Activated CD4-positive, alpha-beta memory T cell treated with anti-CD3 and anti-CD28 coated beads, Interleukin-2, amount 10 ng/mL, durations not matched to agents 7 days and 5 days (primary cell): ENCODE measurements at places on chromosomes 7 and 10. TPM values are rescaled to one million over a fixed set of nuclear protein-coding genes. Genes with fewer than 3 reads are reported as not detected.

The HNRNPH3 gene
- total RNA-seq = 123 TPM

The SNX10 gene
- total RNA-seq = 45.7 TPM

The GPR15LG gene
- not detected for total RNA-seq

The RBP3 gene
- not detected for total RNA-seq

GRCh38 chr10:12844811-12845483 is 156.6 kb downstream of the CCDC3 start:
- no peak for DNase-seq

DNA sequence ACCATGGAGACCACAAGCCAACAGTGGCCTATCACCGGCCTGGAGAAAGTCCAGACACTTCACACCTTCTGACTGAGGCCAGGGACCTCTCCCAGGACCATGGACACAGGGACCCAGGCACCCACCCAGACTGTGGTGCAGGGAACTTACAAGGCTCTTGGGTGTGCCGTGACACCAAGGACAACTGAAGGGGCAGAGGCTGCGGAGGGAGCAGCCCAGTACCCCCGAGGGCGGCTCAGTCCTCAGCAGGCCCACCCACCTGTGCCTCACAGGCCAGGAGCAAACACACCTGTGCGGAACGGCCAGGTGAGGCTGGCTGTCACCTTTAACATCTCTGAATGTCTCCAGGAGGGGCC is 182.3 kb downstream of the MAD1L1 start:
- DNase-seq = no peak

- DNase-seq = no peak
Measured at GRCh38 chr7:77940647-77941046, 142.1 kb downstream of the PHTF2 start.

DNA sequence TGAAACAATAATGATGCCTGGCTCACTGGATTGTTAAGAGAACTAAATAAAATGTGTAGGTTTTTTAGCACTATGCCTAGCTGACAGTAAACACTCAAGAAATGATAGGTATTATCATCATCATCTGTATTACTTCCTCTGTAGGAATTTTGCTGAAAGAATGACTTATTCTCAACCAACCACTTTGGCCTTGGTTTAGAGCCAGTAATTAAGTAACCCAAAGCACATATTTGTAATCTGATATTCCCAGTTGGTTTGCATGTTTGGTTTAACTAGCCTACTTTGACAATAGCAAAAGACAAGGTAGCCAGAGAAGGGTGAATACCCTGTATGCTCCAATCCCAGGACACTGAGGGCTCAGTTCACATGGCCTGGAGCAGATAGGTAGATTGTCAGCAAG is 34.4 kb downstream of the BCAP29 start:
- no peak for DNase-seq

GRCh38 chr7:80078159-80078731 is 56.4 kb upstream of the GNAI1 start:
- DNase-seq = no peak

DNA sequence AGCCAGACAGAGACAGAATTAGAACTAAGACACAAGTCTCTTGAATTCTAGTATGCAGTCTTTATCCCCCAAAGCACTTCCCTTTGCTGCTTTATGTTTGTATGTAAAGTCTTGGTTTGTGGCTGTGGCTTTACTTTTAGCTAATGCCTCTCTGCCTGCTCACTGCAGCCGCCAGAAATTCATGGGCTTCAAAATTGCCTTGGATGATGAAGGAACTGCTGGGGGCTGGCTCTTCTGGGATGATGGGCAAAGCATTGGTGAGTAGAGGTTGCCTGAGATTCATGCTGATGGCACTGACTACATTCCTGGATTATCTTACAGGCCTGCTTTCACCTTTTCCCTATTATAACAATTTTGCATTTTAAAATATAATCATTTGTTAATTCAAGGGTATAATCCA is 10.9 kb upstream of the MGAM2 start:
- DNase-seq = no peak

- DNase-seq = peak; percentile 60
Measured at GRCh38 chr10:71725998-71726579, 6.5 kb upstream of the C10orf105 start.

DNA sequence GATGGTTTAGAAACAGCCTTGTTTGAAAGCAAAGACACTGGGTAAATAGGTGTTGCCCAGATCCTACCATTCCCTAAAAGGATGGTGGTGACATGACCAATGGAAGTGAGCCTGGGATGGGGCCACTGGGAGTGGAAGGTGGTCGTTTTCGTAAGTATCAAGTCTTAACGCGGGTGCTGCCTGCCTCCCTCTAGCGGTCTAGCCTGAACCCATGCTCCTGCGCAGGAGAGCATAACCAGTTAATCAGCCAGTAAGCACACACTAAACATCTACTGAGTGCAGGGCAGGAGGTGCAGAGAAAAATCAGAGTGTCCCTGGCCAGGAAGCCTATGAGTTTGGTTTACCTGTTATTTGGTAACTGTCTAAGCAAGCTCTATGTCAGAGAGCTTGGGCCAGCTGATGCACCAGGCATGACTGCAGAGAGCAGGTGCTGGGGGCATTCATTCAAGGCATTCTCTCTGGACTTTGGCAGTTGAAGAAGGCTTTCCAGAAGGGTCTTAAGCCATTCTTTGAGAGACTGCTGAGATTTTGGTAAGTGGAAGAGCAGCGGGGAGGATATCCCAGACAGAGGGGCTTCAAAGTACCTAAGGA is 930 bp downstream of the GARIN1A start:
- peak; percentile 24 for DNase-seq

GRCh38 chr7:23893942-23894891 is 184.2 kb downstream of the STK31 start:
- peak; percentile 70 for DNase-seq

DNA sequence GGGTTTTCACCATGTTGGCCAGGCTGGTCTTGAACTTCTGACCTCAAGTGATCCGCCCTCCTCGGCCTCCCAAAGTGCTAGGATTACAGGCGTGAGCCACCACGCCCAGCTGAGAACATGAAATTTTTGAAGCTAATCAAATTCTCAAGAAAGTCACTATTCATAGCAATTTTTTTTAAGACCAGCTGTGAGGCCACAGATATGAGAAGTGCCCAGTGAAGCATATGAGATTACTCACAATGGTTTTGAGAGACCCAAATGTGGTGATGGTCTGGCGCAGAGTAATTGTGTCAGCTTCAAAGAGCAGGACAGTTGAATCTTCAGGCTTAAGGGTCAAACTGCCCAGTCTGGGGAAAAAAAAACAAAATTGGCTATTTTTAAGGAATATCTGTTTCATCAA is 16.2 kb downstream of the NCOA4 start:
- no peak for DNase-seq

- DNase-seq = peak; percentile 11
Measured at GRCh38 chr10:130243015-130243414, 106.8 kb downstream of the GLRX3 start.
